ENCODE measurements at places on chromosomes 12 and 14.

GRCh38 chr12:24909667-24910066 is 39.2 kb downstream of the BCAT1 start:
- no peak for DNase-seq

DNA sequence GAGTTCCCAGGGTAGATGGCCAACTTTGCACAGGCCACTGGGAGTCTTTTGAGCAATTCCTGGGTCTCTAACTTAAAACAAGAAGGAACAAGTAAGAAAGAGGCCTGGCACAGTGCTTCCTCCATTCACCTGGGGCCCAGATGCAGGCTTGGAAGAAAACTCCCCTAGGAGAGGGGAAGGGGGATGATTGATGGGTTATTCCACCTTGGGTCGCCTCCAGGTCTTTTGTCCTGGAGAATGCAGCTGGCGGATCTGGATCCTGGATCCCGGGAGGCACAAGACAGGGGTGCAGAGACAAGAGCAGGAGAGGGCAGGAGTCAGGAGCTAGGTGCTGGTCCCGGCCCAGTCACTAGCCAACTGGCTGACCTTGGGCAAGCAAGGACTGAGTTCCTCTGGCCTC is 74.5 kb downstream of the ESRRB start:
- no peak for DNase-seq

DNA sequence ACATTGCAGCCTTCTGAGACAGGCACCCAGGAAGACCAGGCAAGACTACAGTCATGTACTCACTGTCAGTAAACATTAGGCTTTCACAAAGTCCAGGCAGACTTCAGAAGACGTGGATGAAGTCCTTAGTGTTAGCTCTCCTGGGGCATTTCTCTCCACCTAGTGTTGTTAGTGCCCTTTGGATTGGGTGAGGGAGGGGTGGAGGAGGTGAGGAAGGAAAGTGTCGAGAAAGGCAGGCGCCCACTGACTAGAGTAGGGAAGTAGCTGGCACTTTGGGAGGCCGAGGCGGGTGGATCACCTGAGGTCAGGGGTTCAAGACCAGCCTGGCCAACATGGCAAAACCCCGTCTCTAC is 20.2 kb downstream of the TMEM229B start:
- DNase-seq = no peak

- DNase-seq = no peak
Observed at GRCh38 chr14:103859416-103860202, 12.2 kb upstream of the PPP1R13B start.

- no peak for DNase-seq
Observed at GRCh38 chr14:38209572-38210557, 2.2 kb downstream of the SSTR1 start.

GRCh38 chr14:95222870-95223398 is 65.6 kb upstream of the DICER1 start:
- no peak for DNase-seq

- DNase-seq = no peak
Observed at GRCh38 chr14:95043732-95044462, 113.4 kb downstream of the DICER1 start.

DNA sequence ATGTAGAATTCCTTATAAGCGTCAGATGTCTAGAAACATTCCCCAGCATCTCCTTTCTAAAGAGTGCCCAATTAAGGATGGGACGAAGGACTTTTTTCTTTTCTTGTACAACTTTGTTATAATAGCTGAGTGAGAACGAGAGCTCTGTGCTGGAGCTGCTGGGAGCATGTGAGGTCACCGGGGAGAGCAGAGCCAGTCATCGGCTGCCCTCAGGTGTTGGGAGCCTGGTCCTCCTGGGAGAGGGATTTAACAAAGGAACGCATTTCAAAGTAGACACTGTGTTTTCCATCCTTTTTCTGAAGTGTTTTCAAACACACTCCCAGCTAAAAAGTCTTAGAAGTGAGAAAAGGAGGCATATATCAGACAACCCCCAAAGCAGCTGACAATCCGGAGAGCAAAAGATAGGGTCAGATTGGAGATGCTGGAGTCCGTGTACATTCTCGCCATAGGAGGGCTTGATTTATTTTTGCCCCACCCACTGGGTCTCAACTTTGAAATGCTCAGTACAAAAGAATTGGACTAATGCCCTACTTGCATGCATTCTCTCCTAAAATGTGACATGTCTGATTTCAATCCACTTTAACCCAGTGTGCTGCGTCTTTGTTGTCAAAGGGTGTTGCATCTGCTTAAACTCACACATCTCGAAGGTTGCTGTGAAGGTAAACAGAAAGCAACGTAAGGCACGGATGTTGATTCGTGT is 50.8 kb upstream of the PIWIL1 start:
- DNase-seq = no peak

GRCh38 chr12:13033476-13033875 is 10.7 kb upstream of the FAM234B start:
- no peak for DNase-seq

GRCh38 chr12:5375547-5376295 is 56.2 kb upstream of the NTF3 start:
- no peak for DNase-seq

DNA sequence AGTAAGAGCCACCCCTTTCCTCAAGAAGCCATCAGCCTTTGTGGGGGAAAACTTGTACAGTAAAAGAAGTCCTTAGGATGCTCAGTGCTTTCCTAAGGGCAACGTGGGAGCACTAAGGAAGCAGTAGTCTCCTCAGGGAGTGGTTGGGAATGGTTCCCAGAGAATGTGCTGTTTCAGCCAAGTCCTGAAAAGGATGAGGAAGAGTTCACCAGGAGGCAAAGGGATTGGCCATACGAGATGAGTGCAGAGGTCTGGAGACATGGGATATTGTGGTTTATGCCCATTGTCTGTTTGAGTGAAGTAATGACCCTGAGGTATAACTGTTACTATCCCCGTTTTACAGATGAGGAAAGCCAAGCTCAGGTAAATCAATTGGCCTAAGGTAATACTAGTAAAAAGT is 86.0 kb upstream of the ATF1 start:
- DNase-seq = no peak

DNA sequence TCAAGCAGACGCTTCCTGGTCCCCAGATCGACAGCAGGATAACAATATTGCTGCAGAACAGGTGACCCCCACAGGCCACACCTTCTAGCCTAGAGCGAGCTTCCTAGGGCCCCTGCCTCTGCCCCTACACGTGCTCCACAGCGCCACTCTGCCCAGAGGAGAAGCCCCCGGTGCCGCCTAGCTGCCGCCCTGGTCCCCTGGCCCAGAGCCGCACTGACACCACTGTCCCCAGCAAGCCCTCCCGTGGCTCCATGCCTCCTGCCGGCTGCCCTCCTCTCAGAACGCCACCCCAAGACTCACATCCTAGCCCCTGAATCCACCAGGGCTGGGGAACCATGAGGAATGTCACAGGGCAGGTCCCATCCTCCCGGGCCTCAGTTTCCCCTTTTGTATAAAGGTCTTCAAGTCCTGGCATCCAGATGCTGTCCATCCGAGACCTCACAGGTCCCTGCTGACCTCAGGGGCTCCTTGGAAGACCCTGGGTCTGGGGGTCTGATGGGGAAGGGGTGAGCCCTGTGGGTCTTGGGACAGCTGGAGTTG is 31.0 kb downstream of the JAG2 start:
- no peak for DNase-seq

- no peak for DNase-seq
Observed at GRCh38 chr14:57295239-57295638, 26.5 kb downstream of the AP5M1 start.

GRCh38 chr12:41277100-41277945 is 89.2 kb downstream of the PDZRN4 start:
- peak; percentile 11 for DNase-seq

DNA sequence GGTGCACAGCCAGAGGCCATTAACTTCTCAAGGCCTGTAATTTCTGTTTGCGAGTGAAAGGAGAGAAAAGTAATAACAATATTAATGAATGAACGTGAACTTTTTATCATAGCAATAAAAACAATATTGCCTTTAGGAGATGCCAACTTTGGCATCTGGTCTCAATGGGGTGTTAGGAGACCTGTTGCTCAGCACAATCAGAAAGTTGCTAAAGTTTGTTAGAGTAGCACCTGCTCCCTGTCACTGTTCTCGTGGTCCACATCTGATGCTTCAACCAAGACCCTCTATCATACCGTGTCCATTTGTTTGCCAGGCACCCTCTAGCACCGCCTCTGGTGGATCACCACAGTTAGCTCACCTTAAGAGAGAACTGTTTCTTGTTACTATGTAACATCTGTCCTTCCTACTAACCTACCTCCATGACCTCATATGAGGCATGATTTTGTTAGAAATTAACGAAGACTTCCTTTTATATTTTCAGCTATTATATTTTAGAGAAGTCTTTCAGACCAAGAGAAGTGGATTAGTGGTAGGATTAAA is 12.5 kb upstream of the CLEC4E start:
- no peak for DNase-seq

All from CD4-positive, alpha-beta T cell treated with Interleukin-12 subunit alpha and Interleukin-12 subunit beta, for 1 hour (primary cell).